Mesendoderm (in vitro differentiated cells): ENCODE measurements at places on chromosomes 12 and 14.

DNA sequence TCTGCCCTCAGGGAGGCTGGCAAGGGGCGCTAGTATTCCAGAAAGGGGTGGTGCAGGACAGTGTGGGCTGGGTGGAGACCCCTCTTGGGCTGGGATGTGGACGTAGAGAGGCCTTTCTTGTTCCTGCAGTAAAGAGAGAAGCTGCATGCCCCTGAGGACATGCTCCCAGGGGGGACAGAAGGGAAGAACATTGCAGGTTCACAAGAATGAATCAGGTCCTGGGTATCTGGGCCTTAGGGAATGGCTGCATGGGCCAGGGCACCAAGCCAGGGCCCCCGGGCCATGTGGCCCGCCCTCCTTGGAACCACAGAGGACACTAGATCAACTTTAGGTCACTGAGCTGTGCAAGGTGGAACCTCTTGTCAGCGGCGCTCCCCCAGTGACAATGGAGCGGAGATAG is 51.8 kb downstream of the ZNF664 start:
- DNase-seq, result no peak

GRCh38 chr14:37083599-37083998 is 88.8 kb downstream of the SLC25A21 start:
- no peak for DNase-seq

GRCh38 chr12:49345051-49345824 is 1.4 kb upstream of the DNAJC22 start:
- DNase-seq, result peak; percentile 49

DNA sequence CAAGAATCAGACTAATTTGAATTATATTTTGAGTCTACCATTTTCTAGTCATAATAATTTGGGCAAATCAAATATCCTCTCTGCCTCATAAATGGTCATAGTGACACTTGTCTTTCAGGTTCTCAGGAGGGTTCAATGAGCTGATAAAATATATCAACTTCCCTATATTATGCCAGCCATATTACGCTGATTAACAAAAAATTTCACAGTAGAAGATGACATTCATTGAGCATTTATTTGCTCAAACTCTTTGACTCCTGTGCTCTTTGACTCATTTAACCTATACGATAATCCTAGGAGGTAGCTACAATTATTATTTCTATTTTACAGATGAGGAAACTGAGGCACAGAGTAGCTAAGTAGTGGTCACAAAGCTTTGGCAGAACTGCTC is 60.0 kb upstream of the CCDC91 start:
- no peak for DNase-seq

- no peak for DNase-seq
Observed at GRCh38 chr12:39966721-39967120, 139.2 kb downstream of the SLC2A13 start.

GRCh38 chr14:49480053-49480760 is 106.0 kb downstream of the RPS29 start:
- no peak for DNase-seq

GRCh38 chr14:97458661-97459579 is 661.7 kb downstream of the VRK1 start:
- DNase-seq, result peak; percentile 89

GRCh38 chr12:53499266-53500141 is at the start of gene MAP3K12:
Gene MAP3K12 (minus strand): TSS chr12:53499458. CDS start chr12:53487391, 12,067 bp downstream.
- peak; percentile 77 for DNase-seq
